Thymus (tissue), 14 donors: ENCODE measurements at places on chromosomes 2 and 18.

DNA sequence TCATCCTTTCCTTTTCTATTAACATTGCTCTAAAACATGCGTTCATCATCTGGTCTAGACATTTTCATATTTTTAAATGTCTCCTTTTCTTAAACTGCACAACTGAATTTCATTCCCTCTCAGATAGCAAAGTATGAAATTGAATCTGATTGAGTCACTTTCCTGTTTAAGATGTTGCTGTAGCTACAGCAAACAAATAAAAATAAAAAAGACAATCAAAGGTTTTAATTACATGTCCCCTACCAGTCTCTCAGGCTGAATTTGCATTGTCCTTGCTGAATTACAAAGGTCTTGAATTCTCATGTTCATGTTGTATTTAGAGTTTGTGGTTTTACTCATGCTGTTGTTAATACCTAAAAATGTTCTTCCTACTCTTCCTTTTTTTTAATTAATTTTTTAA is 537.9 kb upstream of the LRATD1 start:
- DNase-seq, result no peak

GRCh38 chr2:224379172-224379571 is 22.7 kb downstream of the FAM124B start:
- no peak for DNase-seq

DNA sequence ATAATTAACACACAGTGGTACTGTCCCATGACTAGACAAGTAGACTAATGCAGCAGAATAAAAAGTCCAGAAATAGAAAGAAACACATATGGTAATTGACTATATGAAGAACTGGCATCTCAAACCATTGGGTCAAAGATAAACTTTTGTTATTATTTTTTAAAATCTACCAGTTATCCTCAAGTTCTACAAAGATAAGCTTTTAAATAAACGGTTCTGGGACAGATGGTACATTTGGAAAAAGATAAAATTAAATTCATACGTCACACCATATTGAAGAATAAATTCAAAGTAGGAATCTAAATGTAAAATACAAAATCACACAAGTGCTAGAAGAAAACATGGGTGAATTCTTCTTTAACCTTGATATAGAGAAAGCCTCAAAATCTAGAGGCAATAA is 37.6 kb upstream of the PLEKHM3 start:
- DNase-seq, result no peak

- no peak for DNase-seq
Observed at GRCh38 chr2:224098481-224099230, 59.6 kb upstream of the SERPINE2 start.

- no peak for DNase-seq
Observed at GRCh38 chr2:241913703-241914102, 44.2 kb downstream of the RTP5 start.

- no peak for DNase-seq
Observed at GRCh38 chr2:19712850-19713249, 188.9 kb downstream of the TTC32 start.

DNA sequence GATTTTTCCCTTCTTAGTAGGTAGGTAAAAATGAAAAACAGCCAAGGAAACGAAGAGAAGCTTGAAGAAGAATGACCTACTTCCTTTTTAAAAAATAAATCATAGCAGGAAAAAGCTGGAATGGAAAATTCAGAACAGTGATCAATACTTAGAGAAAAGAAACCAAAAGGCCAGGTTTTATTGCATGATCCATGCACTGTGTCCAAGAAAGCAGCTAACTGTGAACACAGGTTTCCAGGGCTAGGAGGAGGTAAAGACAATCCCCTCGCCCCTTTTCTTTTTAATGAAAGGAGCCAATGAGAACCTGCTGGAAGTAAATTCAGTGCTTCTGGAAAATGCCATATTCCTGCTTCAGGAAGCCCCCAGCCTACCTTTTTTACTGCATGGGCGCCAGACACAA is 47.2 kb downstream of the BOD1L2 start:
- DNase-seq, result no peak
